Tibial nerve (tissue), 4 donors: ENCODE measurements at places on chromosomes 2 and 18. TPM values are rescaled to one million over a fixed set of nuclear protein-coding genes. Genes with fewer than 3 reads are reported as not detected.

DNA sequence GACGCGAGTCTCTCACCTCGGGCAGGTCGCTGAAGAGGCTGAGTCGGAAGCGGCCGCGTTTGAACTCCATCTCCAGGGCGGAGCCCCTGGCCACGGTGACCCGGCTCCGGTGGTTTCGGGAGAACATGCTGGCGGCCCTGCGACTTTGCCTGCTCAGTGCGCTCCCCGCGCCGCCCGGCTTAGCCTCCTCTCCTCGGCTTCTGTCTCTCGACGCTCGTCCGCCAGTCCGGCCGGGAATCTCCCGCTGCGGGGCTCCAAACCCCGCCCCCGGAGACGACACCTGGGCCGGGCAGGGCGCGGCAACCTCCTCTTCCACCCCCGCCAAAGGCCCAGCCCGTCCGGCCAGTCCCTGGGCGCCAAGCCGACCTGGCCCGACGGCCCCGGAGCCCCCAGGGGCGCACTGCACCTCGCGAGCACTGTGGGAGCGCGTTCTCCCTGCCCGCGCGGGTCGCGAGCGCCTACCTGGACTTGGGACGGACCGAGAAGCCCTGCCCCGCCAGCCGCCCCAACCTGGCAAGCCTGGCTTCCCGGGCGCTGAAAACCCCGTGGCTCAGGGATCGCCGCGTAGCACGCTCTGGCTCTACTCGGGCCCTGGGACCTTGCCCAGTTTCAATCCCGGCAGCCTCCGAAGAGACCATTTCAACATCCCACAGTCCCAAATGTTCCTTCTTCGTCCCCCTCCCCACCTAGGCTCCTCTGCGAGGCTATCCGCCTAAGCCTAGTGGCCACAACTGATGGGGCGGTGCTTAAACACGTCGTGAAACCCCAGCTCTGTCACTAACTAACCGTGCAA, at the start of gene RTKN:
Gene RTKN (minus strand): TSS at position 248 of the 793 bp plus-strand sequence. CDS start 121 bp downstream, at position 127.
- DNase-seq: peak; percentile 29

- no peak for DNase-seq
These were observed 200.8 kb downstream of the TFCP2L1 start for GRCh38 chr2:121084130-121084680.

GRCh38 chr2:118296663-118297062, 208.4 kb downstream of the INSIG2 start:
- no peak for DNase-seq

DNA sequence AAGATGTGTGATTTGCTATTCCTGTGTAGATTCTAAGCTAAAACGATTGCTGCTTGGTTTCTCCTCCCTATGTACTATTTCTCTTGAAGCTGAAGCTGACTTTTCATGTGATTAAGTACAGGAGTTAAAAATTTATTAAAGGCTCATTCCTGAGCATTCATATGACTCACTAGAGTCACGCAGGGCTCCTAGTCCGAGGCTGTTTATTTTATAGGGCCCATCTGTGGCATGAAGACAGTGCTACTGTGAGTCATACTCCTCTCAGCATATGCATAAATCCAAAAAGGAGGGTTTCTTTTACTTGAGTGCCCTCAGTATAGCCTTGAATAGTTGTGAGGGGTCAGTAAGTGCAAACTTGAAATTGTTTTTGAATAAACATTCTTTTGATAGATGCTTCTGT, 378.8 kb downstream of the PTPRM start:
- DNase-seq: no peak

- DNase-seq: no peak
These were observed 64.2 kb upstream of the OTOS start for GRCh38 chr2:240204431-240205276.

Gene TMEM200C
- total RNA-seq: 0.78 TPM

GRCh38 chr2:37168217-37168981, 11.6 kb upstream of the EIF2AK2 start:
- DNase-seq: no peak

DNA sequence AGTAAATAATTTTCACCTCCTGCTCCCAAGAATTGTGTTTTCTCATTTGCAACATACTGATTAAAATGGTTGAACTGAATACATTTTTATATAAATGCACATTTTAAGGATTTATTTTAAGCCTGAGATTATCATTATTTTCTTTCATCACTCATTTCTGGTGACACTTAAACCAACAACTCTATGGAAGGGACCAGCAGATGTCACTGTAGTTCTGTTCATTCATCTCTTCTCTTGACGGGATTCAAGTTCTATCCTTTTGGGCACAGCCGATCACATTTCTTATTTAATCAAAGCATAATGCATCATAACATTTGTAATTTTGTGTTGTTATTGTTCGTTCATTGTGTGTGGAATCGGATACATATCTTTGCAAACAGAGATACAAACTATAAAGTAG, 417.9 kb downstream of the HRH4 start:
- peak; percentile 67 for DNase-seq

DNA sequence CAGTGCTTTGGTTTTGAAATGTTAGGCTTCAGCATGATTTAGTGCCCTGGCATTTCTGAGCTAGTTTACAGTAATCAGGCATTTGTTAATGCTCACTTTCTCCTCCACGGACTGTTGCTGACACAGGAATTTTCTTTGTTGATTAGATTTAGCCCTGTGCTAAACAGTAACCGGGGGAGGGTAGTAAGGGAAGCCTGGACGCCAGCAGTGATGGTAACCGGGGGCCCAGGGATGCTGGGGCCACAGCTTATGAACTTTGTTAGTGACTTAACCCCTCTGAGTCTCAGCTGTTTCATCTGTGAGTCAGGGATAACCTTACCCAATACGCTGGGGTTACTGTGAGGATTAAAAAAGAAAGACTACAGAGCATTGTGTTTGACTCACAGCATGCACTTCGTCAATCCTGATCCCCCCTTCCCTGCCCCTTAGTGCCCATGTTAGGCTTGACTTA, 33.5 kb downstream of the KLHL29 start:
- no peak for DNase-seq

Gene ANKRD30B
- total RNA-seq: 11.2 TPM

- no peak for DNase-seq
These were observed 290.4 kb upstream of the ZC3H15 start for GRCh38 chr2:186195696-186196095.

Gene DCDC2C
- 7.3 TPM for total RNA-seq

Gene ONECUT2
- total RNA-seq: not detected

GRCh38 chr2:12436935-12437561, 279.7 kb upstream of the TRIB2 start:
- DNase-seq: no peak

Gene PIK3C3
- total RNA-seq: 50.5 TPM

DNA sequence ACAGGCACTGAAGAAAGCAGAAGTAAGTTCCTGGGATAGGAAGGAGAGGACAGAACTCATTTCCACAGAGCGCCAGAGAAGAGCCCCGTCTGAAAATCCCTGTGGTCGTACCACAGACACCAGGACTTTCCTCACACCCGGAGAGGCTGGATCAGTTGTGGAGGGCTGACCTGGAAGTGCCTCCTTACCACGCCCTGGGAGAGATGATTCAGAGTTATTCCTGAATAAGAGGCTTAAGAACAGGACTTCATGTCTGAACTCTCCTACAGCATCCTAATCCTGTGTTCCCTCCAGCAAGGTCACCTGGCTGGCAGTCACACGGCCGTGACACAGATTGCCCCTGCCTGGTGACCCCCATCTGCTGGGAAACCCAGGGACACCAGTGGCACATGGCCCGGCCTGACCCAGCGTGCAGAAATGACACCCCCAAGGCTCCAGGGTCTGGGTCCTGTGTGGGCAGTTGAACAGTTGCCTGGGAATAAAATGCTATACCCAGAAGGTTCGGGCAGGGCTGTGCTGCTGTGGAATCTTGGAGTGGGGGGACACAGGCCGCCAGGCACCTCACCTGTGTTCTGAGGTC, 105.9 kb downstream of the PXDN start:
- no peak for DNase-seq

DNA sequence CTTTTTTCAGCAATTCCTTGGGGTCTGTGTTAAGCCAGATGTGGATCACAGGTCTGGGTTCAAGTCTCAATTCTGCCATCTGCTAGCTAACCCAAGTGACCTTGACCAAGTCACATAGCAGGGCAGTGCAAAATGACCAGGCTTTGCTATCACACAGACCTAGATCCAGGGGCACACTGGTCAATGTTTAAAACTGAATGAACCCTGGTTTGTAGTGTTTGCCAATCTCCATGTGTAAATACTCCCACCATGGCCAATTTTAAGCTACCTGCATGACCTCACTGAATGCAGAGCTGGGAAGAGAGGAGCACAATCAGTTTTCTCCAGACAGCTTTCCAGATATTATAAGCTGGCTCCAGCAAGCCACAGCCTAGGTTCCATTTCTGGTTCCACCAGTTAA, 142.9 kb downstream of the CHST9 start:
- no peak for DNase-seq

DNA sequence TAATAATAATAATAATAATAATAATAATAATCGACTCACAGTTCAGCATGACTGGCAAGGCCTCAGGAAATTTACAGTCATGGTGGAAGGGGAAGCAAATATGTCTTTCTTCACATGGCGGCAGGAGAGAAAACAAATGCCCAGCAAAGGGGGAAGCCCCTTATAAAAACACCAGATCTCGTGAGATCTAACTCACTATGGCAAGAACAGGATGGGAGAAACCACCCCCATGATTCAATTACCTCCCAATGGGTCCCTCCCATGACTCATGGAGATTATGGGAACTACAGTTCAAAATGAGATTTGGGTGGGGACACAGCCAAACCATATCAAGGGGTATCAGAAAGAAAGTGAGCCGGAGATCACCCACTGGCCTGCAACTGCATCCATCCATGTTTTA, 40.5 kb upstream of the PAPOLG start:
- no peak for DNase-seq

DNA sequence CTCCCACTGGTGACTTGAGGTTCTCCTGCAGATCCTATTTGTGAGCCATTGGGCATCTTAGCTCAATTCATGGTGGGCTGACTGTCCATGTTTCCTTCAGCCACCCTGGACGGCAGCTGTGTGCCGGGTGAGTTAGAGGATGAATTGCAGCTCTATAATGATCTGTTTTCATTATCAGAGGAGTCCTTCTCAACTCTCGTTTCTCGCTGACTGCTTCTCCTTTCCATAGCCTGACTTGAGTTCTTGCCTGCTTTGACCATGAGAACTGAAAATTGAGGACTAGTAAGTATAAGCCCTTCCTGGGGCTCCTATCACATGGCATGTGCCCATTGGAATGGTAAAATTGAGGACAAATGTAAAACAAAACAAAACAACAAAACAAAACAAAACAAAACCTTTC, 121.8 kb downstream of the CDC42EP3 start:
- DNase-seq: no peak

DNA sequence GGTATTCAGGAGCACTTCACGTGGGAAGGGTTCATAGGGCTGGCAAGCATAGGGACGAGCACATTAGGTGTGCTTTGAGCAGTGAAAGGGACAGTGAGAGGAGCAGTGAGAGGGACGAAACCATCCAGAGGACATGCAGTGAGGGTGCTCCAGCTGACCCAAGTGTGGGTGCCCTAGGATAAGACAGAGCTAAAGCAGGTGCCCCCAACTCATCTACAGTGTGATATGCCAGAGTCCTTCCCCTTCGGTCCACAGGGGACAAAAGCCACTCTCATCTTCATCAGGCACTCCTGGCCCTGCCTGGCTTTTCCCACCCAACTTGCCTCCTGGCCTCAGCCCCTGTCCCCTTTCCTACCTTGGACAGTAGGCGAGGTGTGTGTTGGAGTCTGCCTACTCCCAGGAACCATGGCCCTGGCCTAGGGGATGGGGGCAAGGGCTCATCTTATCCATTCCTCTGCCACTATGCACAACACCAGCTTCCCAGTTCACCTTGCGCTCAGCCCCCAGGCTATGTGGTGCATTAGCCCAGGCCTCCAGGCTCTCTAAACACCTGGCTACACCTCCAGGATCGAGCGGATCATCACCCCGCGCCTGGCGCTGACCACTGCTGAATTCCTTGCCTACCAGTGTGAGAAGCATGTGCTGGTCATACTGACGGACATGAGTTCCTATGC, 16.1 kb upstream of the ANKRD53 start:
- DNase-seq: no peak

Gene MARCO
- total RNA-seq: 11.1 TPM

DNA sequence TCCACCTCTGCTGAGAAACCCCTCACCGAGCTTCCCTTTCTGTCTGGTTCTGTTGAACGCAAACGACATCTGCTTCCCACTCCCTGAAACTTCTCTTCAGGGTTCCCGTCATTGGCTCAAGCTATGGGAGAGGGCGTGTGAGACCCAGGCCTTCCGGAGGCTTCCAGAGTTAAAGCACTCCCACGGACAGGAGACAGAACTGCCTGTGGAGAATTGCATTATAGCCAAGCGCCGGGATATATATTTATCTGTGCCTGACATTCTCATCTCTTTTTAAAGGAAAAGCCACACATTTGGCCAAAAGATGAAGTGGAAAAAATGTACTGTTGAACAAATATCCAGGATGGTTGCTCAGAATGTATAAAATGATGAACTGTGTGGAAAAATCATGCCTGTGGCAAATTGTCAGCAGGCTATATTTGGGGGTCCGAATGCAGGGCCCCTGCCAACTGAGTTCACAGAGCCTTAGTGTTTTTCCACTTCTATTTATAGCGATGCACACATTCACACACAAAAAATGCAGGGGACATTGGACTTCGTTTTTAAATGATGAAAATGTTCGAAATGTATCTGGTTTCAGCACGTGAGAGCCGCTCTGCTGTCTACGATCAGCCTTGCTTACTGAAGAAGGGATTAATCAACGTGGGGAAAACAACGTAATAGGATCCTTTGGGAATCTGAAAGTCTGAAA, 59.5 kb downstream of the E2F6 start:
- no peak for DNase-seq

Gene KIF1A
- total RNA-seq: 82.2 TPM

Gene CFAP65
- total RNA-seq: not detected

- no peak for DNase-seq
These were observed 36.1 kb upstream of the GPD2 start for GRCh38 chr2:156399950-156400705.

DNA sequence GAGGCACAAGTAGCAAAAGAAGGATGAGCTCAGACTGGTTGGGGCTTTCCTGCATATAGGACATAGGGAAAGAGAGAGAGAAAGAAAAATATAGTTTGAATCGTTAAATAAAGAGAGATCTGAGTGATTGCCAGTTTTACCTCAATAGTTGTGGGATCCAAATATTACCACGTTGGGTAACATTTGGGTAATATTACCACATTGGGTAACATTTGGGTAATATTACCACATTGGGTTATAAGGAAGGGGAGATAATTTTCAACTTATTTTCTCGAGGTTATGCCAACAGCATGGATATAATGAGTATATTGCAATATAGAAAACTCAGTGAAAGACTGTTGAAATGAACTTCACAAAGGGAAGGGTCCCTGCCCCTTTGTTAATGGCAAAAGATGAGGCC, 20.7 kb downstream of the SP140 start:
- no peak for DNase-seq

- DNase-seq: peak; percentile 38
These were observed 13.8 kb upstream of the SATB2 start for GRCh38 chr2:199471443-199472057.

GRCh38 chr2:236702657-236703372, 133.2 kb downstream of the ACKR3 start:
- no peak for DNase-seq
